ENCODE measurements at places on chromosomes 6 and 20. TPM values are rescaled to one million over a fixed set of nuclear protein-coding genes. Genes with fewer than 3 reads are reported as not detected.
A peak's percentile ranks its signal among the peaks of the same experiment; 100 is the strongest.

GRCh38 chr6:161804838-161805237 is 531.0 kb upstream of the AGPAT4 start:
- no peak for DNase-seq

DNA sequence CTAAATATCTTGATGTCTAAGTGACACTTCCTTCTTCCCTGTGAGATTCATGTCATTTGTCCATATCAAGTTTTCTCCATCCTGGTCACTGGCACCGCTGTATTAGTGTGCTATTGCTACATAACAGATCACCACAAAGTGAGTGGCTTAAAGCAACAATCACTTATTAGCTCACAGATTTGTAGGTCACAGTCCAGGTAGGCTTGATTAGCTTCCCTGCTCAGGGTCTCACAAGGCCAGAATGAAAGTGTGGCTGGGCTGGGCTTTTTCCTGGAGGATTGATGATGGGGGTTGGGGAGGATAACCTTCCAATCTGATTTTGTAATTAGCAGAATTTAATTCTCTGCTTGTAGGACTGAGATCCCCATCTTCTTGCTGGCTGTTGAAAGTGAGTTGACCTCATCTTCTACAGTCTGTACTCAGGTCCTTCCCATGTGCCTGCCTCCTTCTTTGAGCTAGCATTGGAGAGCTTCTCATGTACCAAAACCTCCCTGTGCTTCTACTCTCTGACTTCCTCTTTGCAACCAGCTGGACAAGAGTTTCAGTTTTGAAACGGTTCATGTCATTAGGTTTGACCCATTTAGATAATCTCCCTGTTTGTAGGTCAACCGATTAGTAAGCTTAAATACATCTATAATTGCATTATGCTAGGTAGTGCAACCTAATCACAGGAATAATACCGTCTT is 152.4 kb upstream of the MAN1A1 start:
- no peak for DNase-seq

DNA sequence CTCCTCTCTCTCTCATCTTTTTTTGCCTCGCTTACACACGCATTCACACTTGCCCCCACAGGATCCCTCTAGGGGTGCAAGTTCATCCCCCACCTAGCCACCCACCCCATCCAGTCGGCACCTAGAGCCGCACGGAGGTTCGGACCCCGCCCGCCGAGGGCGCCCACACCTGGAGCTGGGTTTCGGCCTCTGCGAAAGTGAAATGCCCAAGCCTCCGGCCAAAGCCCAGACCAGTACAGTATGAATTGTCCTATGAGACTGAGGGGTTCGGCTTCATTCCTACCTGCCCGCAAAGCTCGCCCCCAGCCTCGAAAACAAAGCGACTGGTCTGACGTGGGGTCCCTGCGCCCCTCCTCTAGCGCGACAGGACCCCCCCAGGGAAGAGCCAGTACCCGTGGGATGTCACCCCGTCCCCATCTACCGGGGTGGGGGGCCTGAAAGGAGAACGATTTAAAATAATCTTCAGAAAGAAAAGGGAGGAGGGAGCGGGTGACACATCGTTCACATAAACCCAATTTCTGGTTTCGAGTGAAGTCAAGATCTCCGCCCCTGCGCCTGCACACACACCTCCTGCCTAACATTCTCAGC is 1.5 kb downstream of the TFAP2A start:
- no peak for DNase-seq

GRCh38 chr20:58056021-58056591 is 172.3 kb downstream of the ANKRD60 start:
- DNase-seq: no peak

- no peak for DNase-seq
Observed at GRCh38 chr20:59005523-59006166, 1.4 kb downstream of the CTSZ start.

DNA sequence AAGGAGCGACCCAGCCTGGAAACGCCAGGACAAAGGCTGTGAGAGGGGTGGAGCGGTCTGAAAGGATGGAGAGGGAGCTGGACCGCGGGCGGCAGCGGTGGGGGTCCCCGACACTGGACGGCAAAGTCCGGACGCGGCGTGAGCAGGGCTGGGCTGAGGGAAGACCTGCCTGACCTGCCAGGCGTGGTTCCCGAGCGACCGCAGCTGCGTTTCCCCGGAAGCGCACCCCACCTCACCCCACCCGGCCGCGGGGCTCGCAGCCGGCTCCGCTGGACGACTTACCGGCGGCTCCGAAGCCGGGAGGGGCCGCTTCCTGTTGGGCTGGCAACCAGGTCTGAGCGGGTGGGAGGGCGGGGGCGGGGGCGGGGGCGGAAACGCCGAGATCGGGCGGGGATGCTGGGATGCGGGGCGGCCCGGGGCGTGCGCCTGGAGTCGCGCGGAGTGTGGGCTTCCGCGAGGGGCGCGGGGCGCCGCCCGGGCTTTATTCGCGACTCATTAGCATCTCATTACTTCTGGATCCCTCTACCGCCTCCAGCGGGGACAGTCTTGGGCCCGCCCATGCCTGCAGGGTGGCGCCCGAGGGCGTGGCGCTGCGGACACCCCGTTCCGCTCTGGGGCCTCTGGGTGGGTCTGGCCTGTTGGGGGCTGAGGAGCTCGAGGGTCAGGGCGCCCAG is at the start of gene MICAL1:
Gene MICAL1 (minus strand): TSS at position 336 of the 674 bp plus-strand sequence. CDS start 1,576 bp downstream, outside the sequence.
- DNase-seq: no peak

REM1 gene
- total RNA-seq: not detected

DNA sequence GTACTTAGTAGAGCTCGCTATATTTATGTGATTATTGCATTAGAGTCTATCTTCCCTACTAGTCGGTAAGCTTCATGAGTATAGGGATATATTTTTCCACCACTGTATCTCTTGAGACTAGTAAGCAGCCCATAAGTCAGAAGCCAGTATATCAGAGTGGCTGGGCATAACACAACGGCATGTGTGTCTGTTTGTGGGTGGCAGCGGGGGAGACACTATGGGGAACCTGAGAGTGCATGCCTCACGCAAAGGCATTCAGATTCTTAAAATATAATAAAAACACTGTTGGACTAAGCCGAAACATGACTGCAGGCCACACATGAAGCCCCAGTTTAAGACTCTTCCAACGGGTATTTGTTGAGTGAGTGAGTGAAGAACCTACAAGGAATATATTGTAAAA is 8.0 kb downstream of the KCNS1 start:
- no peak for DNase-seq

- no peak for DNase-seq
Observed at GRCh38 chr6:41073968-41074691, 1.4 kb downstream of the NFYA start.

ULBP2 gene
- 0.69 TPM for total RNA-seq

- no peak for DNase-seq
Observed at GRCh38 chr6:124714728-124715127, 247.5 kb upstream of the RNF217 start.

DNA sequence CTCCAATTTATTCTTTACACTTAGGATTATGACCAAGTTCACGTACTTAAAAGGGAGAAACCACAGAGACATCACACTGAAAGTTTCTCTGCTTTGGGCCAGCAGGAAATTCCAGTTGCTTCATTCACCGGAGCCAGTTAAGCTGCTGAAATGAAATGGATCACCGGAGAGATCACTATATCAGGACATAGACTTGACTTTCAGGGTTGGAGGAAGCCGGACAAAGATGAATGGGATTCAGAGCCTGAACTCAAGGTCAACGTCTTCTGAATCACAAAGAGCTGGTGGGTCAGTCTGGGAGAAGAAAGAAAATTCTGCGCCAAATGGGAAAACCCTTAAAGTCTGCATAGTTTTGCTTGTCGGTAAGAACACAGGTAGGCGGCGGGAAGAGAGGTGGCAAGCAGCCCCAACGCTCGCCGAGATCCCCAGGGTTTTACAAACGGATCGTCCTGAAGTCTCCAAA is 81.9 kb upstream of the CCDC28A start:
- DNase-seq: no peak

GRCh38 chr6:104728448-104728847 is 131.3 kb downstream of the HACE1 start:
- no peak for DNase-seq

CRYBG1 gene
- total RNA-seq: 32.3 TPM

DNA sequence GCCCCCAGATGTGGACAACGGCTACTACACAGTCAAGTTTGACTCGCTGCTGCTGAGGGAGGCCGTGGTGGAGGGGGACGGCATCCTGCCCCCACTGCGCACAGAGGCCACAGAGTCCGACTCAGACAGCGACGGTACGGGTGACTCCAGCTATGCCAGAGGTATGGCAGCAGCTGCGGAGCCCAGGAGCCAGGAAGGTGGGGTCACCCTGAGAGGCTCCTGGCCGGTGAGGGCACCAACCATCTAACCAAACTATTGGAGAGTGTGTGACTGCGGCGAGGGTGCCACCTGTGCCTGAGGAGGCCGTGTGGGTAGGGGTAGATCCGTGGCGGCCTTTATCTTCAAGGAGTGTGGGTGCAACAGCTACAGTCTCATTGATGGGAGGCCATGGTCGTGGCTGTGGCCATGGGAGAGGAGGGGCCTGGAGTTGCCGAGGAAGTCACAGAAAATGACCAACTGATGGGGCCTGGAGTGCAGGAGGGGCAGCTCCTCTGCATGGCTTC is 2.8 kb upstream of the LIME1 start:
- DNase-seq: no peak

RMND1 gene
- total RNA-seq: 16.1 TPM

GRCh38 chr6:139569566-139569965 is 195.1 kb upstream of the CITED2 start:
- peak; percentile 47 for DNase-seq

KDM1B gene
- total RNA-seq: 27.1 TPM

DNA sequence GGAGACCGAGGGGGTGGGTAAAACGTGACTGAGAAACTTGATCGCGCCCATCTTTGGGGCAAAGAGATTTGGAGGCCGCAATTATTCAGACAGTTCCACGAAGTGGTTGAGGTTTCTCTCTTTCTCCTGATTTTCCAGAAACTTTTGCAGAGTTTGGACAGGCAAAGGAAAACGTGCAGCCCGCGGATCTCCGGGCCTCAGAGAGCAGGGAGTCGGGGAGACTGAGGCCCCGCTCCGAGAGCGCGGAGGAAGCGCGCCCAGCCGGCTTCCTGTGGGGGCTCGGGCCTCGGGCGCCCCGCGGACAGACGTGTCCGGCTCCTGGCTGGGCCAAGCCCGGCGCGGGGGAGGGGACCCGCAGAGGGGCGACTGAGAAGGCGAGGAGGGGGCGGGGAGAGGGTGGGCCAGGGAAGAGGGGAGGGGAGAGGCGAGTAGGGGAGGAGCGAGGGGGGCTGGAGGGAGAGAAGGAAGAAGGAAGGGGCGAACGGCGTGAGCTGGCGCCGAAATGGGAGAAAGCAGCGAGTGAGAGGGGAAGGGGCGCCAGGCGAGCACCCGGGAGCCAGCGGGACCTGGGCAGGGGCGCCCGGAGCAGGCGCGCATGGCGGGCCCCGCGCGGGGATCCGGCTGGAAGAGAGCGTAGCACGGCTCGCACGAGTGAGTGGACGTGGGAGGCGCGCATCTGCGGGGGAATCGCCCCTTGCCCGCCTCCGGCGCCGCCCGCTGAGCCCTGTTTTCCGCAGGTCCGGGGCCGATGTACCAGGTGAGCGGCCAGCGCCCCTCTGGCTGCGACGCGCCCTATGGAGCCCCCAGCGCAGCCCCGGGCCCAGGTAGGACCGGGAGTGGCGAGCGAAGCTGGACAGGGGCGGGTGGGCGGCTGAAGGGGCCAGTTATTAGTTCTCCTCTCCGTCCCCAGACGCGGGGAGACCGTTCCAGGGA is at the start of gene MDFI:
Gene MDFI (plus strand): TSS at position 467 of the 933 bp plus-strand sequence. CDS start 282 bp downstream, at position 749.
- no peak for DNase-seq

- no peak for DNase-seq
Observed at GRCh38 chr20:48921883-48922820, 641 bp downstream of the ARFGEF2 start.

- DNase-seq: no peak
Observed at GRCh38 chr6:149939909-149940671, 1.7 kb upstream of the ULBP2 start.

DNA sequence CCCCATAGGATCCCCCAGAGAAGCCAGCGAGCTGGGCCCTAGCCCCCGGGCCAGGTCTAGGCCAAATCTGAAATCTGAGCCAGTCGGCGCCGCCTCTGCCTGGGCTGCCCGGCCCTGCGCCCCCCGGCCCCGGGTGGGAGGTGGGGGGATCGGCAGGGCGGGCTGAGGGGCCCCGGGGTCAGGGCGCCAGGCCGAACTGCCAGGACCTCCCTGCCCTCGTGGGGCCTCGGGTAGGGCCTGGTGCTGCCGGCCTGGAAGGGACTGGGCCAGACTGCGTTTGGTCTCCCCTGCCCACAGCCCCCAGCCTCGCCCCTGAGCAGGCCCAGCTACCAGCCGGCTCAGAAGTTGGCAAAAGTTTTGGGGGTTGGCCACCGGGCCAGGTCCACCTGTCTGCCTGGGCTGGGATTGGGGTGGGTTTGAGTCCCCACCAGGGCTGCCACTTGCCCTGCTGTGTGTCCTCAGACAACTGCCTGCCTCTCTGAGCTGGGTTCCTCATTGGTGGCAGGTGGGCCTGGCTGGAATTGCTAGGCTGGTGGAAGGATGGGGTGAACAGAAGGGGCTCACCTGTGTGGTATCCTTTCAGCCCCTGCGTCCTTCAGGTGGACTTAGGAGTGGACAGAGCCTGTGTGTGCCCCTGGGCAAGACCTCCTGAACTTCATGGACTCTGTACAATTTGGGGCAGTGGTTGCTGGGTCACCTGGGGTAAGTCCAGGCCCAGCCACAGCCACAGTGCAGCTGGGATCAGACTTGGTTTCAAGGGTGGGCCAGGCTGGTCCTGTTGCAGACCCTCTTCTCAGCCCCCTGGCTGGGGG is 801 bp downstream of the SRC start:
- no peak for DNase-seq
